ENCODE measurements at places on chromosomes 7 and 10.

DNA sequence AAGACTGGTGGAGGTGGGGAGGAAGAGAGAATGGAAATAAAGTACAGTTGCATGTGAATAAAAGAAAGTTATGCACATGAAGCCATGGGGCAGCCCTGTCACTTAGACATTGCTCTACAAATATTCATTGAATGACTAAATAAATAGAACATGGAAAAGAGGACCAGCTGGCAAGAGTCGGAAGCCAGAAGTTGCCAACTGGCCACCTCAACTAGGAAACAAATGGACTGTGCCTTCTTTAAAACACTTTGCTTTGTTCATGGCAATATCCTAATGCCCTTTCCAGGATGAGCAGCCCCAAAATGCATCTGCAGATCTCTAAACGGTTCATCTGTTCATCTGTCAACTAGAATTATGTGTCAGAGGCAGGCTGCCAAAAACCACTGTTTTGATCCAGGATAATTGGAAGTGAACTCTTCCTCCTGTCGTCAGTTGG, 157.3 kb downstream of the NOC3L start:
- no peak for DNase-seq

- DNase-seq, result no peak
Measured at GRCh38 chr7:80632819-80633218, 5.6 kb upstream of the CD36 start.

- no peak for DNase-seq
Measured at GRCh38 chr7:3981281-3981680, 680.2 kb downstream of the SDK1 start.

DNA sequence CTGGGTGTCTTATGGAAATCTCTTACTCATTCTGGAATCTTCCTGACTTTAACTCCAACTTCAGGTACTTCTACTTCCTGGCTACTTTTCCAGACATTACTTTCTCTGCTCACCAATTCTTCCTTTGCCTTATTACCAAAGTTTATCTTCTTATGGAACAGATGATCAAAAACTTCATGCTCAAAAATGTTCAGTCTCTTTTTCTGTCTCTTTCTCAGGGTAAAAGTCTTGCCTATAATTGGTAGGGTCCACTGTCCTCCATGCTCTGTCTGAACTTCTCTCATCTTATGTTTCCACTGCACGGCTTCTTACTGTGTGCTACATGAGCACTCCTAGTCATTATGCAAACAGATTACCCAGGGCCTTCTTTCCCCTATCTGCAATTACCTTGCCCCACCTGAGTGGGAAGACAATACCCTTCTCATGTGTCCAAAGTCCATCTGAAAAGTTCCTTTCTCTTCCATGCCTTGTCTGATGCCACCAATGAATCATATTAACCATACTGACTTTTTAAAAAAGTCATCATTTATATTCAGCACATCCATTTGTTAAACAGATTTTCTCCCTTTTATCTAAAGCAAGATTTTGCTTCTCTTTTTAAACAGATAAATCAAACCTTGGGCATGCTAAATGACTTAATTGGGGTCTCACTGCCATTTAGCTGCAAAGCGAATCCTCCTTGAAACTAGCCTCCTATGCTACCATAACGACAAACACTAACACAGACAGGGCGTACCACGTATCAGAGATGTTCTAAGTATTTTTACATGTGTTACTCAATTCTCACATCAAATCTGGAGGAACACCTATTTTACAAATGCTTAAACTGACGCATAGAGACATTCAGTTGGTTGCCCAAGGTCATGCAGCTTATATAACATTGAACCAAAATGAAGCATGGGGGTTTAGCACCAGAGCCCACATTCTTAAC, 48.8 kb downstream of the SEMA3C start:
- DNase-seq, result no peak

GRCh38 chr10:3432081-3432825, 259.7 kb upstream of the PITRM1 start:
- DNase-seq, result no peak

DNA sequence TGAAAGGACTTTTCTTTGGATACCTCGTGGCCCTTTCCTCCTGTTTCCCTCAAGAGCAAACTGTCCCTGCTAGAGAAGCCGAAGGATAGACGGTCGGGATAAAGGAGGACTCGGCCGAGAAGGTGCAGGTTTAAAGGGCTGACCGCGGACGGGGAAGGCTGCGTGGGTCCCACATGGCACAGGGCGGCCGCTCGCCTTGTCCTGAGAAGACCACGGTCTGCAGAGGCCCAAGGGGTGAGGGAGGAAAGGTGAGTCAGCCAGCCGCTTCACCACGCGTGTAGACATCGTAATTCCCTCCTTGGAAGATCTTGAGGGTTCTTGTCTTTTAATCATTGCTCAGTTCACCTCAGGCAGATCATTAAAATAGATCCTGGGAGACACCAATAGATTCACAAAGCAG, 253.8 kb downstream of the DPP6 start:
- no peak for DNase-seq

DNA sequence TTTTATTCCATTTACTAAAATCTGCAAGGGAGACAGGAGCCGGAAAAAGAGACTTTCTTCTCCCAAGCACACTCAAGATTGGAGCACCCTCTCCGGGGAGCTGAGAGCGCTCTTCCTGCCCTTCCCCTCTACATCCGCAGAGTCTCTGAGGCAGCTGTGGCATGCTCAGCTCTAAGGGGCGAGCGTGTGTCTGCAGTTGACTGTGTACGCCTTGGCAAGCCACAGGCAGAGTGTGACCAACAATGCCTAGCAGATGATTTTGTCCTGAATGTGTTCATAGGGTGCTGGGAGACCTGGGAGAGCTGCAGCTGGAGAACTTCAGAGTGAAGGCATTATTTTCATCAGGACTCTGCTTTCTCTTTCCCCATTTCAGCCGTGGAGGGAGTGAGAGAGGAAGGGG, 20.7 kb downstream of the MTURN start:
- no peak for DNase-seq

DNA sequence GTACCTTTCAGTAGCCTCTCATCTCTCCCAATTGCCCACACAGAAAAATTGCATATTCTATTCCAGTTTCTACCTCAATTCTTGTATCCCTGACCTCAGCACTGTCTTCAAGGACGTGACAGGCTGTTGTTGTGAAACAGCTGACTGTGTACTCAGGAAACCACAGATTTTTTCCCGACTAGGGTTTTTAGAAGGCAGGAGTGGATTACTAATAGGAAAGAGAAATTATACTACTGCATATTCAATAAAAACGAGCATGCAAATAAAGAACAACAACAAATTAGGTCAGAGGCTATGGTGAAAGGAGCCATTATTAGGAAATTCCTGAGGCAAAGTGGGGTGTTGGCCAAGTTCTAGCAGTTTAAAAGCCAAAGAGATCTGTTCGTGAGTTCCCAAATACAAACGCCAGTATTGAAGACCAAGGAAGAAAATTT, 93.4 kb downstream of the DOCK4 start:
- no peak for DNase-seq

DNA sequence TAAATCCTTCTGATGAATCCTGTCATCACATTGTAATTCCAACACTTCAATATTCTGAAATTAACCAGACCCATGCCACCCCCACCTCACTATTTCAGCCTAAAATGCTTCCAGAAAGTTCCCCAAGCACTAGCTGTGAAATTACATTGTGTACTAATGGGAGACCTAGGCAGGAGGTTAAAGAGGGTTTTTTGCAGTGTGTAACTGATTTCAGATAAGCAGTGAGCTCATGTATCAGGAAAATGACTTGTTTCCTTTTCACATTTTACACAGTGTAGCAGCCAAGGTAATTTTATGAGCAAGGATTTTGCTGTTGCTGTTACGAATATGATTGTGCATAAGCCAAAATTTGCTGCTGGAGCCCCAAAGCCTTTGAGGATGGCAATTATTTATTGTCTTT, 129.0 kb downstream of the INHBA start:
- DNase-seq, result no peak

GRCh38 chr10:119029613-119030420, at the start of gene NANOS1:
NANOS1 (plus strand) TSS chr10:119029714; CDS start chr10:119029802, 88 bp downstream.
- DNase-seq, result no peak

- no peak for DNase-seq
Measured at GRCh38 chr10:73398024-73398423, 15.8 kb downstream of the ANXA7 start.

- no peak for DNase-seq
Measured at GRCh38 chr7:142925413-142925812, 8.1 kb downstream of the TRPV5 start.

GRCh38 chr10:101136708-101137121, 5.6 kb downstream of the TLX1 start:
- DNase-seq, result no peak

- DNase-seq, result no peak
Measured at GRCh38 chr7:91169830-91170191, 94.4 kb upstream of the FZD1 start.

DNA sequence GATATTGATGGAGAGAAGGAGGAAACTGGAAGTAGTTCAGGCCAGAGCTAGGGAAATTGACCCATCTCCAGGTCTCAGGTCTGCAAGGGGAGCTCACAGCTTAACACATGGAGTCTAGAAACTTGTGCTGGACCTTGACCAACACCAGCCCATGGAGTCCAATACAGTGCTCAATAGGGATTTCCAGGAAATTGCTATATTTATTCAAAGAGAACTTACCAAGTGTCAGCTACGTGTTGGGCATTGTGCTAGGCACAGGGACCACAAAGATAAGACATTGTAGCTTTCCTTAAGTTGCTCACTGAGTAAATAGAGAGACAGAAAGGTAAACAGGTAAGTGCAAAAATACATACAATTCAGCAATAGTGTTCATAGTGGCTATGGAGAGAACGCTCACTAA, 72.7 kb upstream of the ATRNL1 start:
- DNase-seq, result no peak

DNA sequence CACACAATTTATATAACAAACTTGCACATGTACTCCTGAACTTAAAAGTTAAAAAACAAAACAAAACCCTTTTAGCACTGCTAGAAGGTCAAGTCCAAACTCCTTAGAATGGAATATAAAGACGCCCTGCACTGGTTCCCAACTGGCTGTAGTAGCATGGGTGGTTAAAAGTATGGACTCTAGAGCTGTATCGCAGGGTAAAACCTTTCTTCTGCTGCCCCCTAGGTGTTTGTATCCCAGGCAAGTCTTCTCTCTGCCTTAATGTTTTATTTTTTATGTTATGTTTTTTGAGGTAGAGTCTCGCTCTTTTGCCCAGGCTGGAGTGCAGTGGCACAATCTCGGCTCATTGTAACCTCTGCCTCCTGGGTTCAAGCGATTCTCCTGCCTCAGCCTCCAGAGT, 35.2 kb downstream of the LSMEM1 start:
- DNase-seq, result no peak

DNA sequence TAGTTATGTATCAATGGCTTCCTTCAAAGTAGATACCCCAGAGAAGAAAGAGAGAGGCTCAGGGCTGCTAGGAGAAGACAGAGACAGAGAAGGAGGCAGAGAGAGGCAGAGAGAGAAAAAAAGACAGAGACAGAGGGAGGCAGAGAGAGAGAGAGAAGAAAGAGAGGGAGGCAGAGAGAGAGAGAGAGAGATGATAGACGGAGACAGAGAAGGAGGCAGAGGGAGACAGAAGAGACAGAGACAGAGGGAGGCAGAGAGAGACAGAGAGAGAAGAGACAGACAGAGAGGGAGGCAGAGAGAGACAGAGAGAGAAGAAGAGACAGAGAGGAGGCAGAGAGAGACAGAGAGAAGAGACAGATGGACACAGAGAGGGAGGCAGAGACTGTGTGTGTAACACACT, 187.9 kb downstream of the DNAJB6 start:
- no peak for DNase-seq

Measured in stimulated activated CD8-positive, alpha-beta memory T cell treated with anti-CD3 and anti-CD28 coated beads, Interleukin-15, amount 100 ng/mL, for 4 hours (primary cell).